ENCODE measurements at places on chromosomes 3 and 15.
A peak's percentile ranks its signal among the peaks of the same experiment; 100 is the strongest.

- DNase-seq = no peak
Measured at GRCh38 chr15:20344601-20345400, 196.8 kb downstream of the GOLGA6L6 start.

GRCh38 chr3:29283231-29284119, 2.6 kb downstream of the RBMS3 start:
- no peak for DNase-seq

DNA sequence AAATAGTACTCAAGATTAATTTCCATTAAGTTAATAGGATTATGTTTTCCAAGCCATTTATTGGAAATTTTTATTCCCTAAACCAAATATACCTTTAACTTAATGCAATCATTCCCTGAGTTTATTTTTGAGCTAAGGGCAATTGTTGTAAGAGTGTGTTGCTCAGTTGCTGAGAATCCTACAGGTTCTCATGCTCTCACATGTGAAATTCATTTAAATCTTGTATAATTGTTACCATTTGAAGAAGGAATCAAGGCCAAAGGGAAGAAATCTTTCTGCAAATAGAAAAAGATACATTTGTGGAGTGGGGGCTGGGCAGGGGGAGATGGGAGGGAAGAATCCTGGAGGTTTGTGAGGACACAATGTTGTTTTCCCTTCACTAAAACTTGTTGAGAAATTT, 202.7 kb upstream of the STRIT1 start:
- no peak for DNase-seq

- no peak for DNase-seq
Measured at GRCh38 chr3:153431076-153431475, 269.1 kb downstream of the RAP2B start.

GRCh38 chr15:42602501-42602900, 27.1 kb downstream of the STARD9 start:
- no peak for DNase-seq

DNA sequence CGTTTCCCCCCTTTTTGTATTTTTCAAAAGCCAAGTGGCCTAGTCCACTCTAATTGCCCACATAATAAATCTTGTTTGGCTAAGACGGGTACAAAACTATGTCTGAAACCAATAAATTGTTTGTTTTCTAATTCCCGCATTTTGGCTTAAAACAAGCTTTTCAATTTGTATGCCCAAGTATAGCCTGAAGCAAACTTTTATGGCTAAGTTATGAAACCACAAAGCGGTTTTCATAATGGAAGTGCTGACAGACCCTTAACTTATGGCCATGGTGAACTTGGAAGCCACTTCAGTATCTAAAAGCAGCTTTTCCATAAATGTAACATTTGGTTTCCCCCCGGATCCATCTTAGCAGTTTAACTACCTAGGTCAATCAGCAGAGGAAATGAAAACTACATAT, 29.9 kb upstream of the POLR2M start:
- DNase-seq = no peak

- no peak for DNase-seq
Measured at GRCh38 chr15:39846108-39846507, 63.5 kb upstream of the FSIP1 start.

GRCh38 chr15:70742928-70743327, 20.4 kb downstream of the UACA start:
- DNase-seq = no peak

GRCh38 chr3:171829841-171830517, 13.2 kb upstream of the TMEM212 start:
- DNase-seq = no peak

GRCh38 chr3:48528048-48528447, 24.1 kb upstream of the SHISA5 start:
- DNase-seq = no peak

GRCh38 chr3:158809642-158810041, 7.8 kb downstream of the MFSD1 start:
- no peak for DNase-seq

DNA sequence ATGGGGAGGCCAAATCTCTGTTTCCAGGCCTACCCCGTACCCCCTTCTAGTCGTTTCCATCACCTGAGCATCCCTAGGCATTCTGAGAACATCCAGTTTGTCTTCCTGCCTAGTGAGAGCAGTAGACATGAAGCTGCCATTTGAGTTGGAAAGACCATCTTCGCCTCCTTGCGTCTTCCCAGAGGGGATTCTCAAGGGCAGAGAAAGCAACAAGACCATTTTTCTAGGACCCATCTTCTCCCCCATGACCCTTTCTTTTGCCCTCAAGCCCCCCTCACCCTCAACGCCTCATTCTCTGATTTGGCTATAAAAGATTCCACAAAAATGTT, 148.7 kb upstream of the BHLHE40 start:
- DNase-seq = no peak

GRCh38 chr3:182935803-182936202, 44.5 kb downstream of the DCUN1D1 start:
- no peak for DNase-seq

- DNase-seq = no peak
Measured at GRCh38 chr15:60525341-60526039, 46.5 kb upstream of the ICE2 start.

GRCh38 chr3:186057594-186057993, 51.3 kb downstream of the ETV5 start:
- peak; percentile 38 for DNase-seq

DNA sequence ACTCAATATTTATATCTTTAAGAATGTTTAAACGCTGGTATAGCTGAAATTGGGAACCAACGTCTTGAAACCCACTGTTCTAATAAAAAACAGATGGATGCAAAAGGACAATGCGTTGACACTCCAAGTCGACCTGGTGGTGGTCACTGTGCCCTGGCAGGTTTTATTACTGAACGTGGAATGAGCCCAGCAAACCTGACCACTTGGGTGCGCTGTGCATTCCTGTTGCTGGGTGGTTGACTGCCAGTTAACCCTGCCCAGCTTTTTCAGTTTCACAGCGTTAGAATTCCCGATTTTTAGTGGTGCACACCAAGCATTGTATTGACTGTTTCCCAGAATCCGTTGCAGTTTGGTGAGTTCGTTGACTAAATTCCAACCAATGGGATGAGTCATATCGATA, 384.4 kb downstream of the OCA2 start:
- no peak for DNase-seq

GRCh38 chr15:74868059-74868458, 5.1 kb downstream of the SCAMP2 start:
- no peak for DNase-seq

- DNase-seq = peak; percentile 89
Measured at GRCh38 chr3:101936419-101937356, 87.4 kb downstream of the NFKBIZ start.

GRCh38 chr15:70152070-70152480, 54.4 kb upstream of the TLE3 start:
- no peak for DNase-seq

DNA sequence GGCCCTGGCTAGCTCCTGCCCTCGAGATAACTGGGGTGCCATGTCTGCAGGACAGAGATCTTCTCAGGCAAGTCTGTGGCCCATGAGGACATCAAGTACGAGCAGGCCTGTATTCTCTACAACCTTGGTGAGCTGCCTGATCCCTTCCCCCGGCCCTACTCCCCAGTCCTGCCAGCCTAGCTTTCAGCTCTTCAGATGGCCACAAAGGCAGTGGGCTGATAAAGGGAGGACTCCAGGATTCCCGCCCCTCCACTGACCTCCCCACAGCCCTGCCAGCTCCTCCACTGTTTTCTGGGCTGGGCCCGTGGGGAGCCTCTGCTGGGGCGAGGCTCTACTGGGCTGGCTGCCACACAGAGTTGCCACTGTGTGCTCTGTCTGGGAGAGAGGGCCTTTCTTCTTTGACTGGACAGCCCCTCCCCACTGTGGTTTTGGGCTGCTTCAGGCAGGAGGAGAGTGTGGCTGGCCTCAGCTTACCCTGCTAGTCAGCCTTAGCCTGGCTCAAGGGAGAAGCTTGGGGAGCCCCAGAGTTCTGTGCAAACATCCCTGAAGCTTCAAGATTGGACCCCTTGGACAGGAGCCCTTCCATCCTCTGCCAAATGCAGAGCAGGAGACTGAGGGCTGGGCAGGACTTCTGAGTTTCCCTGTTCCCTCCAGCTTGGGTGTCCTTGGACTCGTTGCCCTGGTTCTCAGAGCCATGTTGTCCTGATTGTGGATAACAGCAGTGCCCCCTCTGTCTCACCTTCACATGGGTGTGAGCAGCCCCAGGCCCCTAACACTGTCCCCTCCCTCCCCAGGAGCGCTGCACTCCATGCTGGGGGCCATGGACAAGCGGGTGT, 24.4 kb downstream of the PTPN23 start:
- no peak for DNase-seq

DNA sequence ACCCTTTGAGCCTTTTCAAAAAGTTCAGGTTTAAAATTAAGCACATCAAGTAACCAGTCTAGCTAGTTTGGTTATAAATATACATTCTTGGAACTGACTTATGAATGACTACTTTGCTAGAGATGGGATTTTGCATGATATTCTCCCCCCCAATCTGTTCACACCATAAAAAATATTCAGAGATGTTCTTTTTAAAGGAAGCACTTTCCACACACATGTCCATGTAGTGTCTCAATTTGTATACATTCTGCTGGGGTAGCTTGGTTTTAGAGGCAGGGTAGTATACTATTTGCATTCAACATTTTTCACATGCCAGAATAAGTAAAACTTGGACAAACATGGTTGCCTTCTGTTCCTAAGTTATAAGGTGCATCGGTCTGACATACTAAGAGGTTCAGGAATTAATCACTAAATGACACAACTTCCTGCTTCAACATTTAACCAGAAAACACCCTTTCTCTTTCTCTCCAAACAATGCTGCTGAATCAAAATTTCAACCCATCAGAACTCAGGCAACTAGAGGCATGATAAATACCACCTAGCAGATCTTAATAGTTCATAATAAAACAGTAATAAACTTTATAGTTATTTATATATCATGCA, 57.0 kb downstream of the SUMF1 start:
- DNase-seq = no peak

GRCh38 chr15:65361708-65362459, 15.9 kb downstream of the IGDCC3 start:
- no peak for DNase-seq

- no peak for DNase-seq
Measured at GRCh38 chr15:100705841-100706240, 103.5 kb downstream of the ASB7 start.

GRCh38 chr15:27601239-27601960, 497.7 kb downstream of the OCA2 start:
- DNase-seq = no peak

DNA sequence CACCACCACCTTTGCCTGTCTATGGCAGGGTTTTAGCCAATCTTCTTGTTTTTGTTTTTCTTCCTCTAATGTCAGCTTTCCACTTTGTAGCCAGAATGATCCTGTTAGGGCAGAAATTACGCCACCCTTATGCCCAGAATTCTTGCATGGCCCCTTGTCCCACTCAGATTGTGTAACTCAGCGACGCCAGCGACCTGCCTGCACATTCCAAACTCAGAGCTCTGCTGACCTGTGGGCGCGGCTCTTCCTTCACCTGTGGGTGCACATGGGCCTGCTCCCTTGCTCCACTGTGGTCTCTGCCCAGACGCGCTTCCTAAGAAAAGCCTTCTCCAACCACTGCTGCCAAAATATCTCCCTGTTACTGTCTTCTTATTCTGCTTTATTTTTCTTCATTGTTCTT, 45.0 kb downstream of the MED12L start:
- no peak for DNase-seq

- DNase-seq = no peak
Measured at GRCh38 chr3:172294223-172294806, 153.9 kb downstream of the GHSR start.

DNA sequence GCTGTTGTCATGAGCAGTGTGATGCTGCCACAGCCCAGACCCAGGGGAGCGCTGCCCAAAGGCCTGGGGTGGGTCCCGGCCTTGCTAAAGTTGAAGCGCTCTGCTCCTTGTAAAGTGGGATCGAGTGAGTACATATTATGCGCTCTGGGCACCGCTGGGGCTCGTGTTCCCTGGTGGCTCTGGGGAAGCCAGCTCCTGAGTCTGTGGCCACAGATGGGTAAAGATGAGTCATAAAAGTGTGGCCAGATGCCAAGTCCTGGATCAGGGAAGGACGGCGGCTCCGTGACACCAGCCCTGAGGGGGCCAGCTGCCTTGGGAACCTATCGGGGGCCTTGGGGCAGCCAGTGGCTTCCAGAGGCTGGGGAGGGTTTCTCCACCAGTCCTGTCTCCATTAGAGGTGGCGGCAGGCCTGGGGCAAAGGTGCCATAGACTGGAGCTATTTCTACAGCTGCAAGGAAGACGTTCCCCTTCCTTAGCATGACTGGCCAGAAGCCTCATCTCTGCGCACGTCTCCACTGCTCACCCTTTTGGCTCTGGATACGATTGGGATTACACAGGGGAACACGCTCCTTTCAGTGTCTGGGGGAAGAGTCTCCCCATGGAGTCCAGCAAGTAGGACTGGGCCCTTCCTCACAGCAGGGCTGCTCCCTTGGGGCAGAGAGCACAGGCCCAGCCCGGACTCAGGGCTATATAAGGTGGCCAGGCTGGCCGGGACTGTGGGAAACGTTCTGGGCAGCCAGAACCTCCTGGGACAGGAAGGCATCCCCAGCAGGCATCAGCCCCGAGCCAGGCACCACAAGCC, 1.2 kb upstream of the ITIH4 start:
- peak; percentile 41 for DNase-seq
